ENCODE measurements at places on chromosomes 3 and 15.

DNA sequence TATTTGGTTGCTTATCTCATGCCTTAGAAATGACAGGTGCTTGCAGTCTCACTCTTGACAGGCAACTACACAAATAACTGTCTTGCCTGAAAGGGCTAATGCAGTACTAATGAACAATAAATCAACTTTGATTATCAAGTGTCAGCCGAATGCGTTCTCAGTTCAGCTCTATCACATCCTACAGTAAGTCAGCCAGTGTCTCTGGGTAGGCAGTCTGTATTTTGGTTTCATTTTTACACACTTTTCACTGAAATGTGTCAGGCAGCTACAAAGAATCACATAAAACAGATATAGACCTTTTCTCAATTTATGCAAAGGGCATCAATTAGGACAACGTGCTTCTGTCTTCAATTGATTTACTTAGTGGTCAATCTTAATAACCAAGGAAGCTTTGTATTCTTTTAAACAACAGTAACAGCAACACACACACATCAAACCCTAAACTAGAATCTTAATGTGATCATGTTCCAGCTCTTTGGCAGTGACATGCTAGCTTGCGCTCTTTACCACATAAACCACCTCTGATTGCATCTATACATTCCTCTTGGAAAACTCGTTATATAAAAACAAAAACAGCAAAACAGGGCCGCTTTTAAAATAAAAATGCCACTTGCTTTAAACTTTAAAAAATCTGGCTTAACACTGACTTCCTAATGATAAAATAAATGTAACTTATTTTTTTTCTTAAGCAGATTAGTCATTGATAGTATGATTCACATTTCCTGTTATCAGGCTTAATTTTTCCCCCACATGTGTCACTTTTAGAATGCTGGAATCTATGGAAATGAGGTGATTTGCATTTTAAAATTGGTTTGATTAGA lies 520.4 kb downstream of the FOXP1 start:
- DNase-seq, result no peak

DNA sequence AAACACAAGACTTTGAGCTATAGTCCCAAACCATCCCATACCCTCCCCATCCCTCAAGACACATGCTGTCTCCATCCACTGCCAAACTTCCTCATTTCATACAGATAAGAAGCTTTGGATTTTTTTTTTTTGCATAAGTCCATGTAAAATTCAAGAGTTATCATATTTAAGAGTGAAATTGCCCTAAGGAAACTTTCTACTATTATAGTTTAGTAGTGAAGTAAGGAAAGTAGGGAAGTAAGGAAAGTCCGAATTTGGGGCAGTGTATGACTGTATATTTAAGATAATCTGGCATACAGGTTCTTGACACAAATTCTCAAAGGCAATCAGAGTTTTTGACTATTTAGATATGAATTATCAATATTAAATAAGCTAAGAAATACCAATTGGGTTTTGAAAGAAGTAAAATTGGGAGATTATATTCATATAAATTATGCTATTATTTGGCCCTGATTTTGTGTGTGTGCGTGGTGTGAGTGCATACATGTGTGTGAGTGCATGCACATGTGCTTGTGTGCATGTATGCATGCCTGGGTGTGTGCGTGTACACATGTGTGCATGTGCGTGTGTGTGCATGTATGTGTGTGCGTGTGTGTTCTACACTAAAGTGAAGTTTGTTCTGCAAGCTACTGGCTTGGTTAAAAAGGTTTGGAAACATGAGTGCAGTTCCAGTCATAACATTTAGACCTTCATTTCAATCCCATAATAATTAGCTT lies 83.6 kb upstream of the MBNL1 start:
- DNase-seq, result no peak

DNA sequence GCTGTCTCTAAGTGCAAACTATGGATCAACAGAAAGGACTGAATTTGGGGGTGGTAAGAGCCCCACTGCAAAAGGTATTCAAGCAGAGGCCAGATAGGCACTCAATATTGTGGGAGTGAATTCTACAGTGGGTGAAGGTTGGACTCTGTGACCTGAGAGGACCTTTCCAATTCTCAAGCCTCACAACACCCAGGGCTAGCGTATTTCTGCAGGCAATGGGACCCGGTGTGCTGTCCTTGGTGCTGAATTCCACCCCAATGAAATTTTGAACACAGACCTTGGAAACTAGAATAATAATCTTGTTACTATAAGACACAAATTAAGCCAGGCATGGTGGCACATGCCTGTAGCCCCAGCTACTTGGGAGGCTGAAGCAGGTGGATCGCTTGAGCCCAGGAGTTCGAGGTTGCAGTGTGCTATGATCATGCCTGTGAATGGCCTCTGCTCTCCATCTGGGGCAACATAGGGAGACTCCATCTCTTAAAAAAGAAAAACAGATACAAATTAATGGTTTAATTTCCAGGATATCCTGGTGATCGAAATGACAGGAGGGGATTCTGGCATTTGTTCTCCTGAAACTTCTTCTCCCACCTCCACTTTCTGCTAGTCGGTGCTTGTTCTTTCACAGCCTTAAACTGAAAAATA lies 135.4 kb downstream of the RAB11A start:
- DNase-seq, result no peak

DNA sequence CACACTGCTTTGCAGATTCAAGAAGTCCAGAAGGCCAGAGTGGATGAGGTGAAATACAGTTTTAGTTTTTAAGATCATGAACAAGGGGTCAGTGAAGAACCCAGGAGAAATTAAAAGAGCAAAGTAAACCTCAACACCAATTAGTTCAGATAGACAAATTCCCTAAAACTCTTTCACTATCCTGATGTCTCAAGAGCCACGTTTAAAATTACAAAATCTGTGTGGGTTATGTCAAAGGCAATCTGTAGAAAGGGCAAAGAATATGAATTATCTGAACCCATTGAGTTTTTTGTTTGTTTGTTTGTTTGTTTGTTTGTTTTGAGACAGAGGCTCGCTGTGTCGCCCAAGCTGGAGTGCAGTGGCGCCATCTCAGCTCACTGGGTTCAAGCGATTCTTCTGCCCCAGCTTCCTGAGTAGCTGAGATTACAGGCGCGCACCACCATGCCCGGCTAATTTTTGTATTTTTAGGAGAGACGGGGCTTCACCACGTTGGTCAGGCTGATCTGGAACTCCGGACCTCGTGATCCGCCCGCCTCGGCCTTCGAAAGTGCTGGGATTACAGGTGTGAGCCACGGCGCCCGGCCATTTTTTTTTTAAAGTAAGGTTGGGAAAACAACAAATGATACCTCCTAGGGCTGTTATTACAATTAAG lies 32.1 kb upstream of the ST3GAL6 start:
- no peak for DNase-seq

GRCh38 chr3:10335190-10335738 lies 14.4 kb upstream of the SEC13 start:
- no peak for DNase-seq

DNA sequence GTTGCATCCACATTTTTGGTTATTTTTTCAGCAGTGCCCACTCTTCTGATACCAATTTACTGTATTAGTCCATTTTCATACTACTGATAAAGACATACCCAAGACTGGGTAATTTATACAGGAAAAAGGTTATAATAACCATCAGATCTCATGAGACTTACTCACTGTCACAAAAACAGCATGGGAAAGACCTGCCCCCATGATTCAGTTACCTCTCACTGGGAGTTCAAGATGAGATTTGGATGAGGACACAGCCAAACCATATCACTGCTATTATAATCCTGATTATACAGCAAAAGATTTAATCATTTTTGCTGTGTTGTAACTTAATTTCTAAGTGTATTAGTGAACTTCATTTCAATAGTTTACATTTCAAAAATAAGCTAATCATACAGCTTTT lies 6.6 kb downstream of the ZBED2 start:
- no peak for DNase-seq

- DNase-seq, result no peak
Measured at GRCh38 chr3:46400000-46400734, 6.7 kb downstream of the CCR5AS start.

DNA sequence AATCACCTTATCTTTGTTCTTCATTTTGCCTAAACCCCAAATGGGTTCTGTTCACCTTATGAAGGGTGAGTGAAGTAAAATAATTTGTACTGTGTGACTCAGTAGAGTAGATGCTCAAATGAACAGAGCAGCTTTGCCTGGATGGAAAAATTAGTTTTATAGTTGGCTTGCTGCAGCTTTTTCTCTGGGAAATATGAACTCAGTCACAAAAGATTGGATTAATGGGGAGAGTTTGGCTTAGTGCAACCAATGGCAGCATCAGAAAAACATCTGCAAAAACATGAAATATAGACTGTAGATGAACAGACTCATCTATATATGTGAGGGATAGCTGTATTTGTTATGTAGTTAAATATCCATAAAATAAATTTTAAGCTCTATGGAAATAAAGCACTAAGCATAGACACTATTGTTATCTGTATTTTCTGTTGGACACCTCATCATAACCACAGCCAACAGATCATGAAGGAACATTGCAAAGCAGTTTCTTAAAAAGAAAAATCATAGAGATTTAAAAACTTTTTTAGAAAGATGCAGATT lies 181.3 kb downstream of the ECT2 start:
- no peak for DNase-seq

DNA sequence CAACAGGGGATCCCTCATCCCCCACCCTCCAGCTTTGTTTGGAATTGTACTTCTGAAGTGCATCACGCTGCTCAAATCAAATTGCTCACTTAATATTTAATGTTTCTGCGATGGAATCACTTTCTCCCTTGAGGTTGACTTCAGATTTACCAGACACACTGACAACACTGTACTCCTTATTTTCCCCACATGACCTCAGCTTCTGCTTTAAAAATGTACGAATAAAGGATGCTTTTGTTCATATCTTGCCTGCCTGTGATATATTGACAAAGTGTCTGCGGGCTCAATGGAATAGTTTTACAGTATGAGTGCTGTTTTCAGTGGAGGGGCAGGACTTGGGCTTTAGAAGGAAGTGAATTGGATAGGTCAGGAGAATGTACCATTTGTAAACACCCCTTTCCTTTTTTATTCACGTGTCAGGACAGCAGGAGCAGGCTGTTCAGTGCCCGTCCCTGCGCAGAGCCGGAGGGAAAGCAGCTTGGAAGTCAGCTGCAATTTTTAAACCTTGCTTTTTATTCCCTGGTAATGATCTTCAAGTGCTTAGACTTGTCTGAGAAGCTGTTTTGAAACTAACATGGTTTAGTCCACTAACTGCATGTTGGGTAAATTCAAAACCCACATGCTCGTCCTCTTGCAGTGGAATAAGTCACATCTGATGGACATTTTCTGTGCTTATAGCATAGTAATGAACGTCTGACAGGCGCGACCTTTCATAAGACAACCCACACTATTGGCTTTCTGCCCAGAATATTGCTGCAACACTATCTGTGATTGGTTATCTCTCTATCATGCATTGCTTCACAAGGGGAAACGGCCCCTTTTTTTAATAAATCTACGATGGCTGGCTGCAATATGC lies 29.9 kb downstream of the MBNL1 start:
- DNase-seq, result peak; percentile 46

DNA sequence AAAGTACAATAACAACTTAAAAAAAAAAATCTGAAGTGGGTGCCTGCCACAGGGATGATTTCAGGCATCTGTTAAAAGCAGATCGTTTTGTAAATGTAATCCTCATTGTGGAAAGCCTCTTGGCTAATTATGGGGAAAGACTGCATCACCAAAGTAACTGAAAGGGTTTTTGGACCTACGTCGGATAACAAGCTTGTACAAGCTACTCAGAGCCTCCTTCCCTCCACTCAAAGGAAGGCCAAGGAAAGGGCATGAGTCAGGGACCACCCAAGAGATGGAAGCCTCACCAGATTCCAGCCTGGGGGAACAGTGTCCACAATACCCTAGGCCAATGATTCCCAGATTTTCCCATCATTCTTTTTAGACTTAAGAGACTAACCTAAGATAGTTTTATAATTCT lies 84.3 kb downstream of the ATP1B3 start:
- no peak for DNase-seq

GRCh38 chr3:187807086-187807862 lies 62.0 kb upstream of the BCL6 start:
- DNase-seq, result no peak

GRCh38 chr3:4294616-4295327 lies 8.4 kb upstream of the SETMAR start:
- DNase-seq, result no peak

- DNase-seq, result no peak
Measured at GRCh38 chr3:22156868-22157267, 405.9 kb upstream of the ZNF385D start.

- DNase-seq, result no peak
Measured at GRCh38 chr15:60563539-60564404, 84.8 kb upstream of the ICE2 start.

- no peak for DNase-seq
Measured at GRCh38 chr3:100437721-100438622, 36.6 kb downstream of the LNP1 start.

GRCh38 chr15:70558406-70559264 lies 204.7 kb downstream of the UACA start:
- no peak for DNase-seq

DNA sequence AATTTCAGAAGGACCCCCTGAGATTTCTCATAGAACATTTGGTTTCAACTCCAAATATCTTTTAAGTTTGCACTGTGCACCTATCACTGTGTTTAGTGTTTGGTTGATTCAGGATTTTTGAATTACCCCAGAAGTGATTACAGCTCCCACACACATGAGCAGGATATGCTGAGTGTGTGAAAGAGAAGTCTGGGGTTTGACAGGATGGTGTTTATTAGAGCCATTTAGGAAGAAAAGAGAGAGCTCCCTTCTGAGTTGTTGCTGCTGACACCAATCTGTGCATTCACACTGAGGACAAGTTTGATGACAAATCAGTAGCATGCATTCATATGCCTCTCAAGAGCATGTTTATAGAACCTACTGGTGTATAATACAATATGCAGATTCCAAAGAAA lies 118.1 kb downstream of the RPL22L1 start:
- no peak for DNase-seq

- DNase-seq, result no peak
Measured at GRCh38 chr15:58462973-58463663, 31.3 kb downstream of the LIPC start.

DNA sequence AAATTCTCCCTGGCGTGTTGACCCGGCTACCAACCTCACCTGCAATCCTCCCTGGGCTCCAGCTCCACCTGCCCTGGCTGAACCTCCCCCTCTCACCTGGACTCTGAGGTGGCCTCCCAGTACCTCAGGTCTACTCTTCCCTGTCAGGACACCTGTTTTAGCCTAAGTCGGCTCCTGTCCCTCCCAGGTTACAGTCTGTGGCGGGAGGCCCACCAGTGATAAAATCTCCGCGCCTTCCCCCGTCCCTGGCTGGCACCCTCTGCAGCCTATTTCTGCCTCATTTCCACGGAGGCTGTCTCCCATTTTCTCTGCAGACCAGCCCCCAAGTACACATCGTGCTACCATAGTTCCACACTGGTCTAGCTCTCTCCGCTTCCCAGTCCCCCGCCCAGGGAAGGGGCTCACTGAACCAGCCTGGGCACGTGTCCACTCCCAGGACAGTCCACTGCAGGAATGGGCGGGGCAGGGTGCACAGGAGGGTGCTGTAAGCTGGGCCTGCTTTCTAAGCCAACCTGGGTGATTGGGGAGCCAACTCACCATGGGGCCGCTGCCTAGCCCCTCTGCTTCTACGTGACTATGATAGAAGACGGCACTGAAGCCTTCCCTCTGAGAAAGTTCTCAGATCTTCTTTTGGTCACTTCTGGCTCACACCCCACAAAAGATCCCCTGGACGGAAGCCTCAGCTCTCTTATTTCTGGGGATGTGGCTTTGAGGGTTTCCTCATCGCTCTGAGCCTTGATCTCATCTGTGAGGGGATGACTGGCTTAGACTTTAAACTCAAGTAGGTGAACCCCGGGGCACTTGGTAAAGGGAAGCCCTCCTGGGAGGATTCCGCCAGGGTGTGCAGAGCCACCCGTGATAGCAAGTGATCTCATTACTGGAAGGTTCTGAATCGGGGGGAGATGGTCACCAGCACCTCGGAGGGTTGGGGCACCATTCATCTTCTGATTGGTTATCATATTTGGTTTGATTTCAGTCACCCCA lies 96.6 kb downstream of the NSMCE3 start:
- no peak for DNase-seq
